Left hindlimb (tissue), 1 donor: ENCODE measurements at places on chromosomes 2 and 18.

DNA sequence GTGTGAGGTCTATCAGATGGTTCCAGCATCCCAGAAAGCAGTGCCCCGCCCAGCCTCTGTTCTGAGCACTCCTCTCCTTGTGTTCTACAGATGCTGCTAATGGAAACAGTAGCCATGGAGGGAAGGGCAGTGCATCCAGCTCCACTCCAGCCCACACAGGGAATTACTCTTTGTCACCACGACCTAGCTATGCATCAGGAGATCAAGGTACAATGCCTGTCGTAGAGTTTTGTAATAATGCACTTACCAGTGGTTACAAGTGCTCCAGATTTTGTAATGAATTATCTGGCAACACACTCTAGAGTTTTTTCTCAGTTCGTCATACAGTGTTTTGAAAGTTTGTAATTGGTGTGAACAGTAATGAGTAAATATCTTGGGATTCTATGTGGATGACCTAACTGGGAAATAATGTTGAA is 161.1 kb downstream of the ESCO1 start:
- no peak for DNase-seq

- DNase-seq = no peak
Observed at GRCh38 chr18:75209951-75210258, 692 bp upstream of the TSHZ1 start.

GRCh38 chr2:127193967-127194280 is 26.2 kb downstream of the CYP27C1 start:
- DNase-seq = no peak

DNA sequence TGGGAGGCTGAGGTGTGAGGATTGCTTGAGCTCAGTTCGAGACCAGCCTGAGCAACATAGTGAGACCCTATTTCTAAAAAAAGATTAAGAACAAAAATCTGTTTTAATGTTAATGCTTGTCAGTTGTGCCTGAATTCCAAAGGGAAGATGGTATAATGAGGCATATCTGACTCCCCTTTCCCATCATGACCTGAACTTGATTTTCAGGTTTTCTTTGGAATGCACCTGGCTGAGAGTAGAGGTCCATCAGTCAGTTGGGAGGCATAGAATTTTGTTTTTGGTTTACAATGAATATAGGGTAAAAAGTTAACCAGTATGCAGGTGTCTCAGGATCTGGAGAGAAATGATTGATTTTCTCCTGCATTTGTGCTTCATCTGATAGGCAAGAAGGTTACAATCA is 20.4 kb downstream of the RPIA start:
- no peak for DNase-seq

DNA sequence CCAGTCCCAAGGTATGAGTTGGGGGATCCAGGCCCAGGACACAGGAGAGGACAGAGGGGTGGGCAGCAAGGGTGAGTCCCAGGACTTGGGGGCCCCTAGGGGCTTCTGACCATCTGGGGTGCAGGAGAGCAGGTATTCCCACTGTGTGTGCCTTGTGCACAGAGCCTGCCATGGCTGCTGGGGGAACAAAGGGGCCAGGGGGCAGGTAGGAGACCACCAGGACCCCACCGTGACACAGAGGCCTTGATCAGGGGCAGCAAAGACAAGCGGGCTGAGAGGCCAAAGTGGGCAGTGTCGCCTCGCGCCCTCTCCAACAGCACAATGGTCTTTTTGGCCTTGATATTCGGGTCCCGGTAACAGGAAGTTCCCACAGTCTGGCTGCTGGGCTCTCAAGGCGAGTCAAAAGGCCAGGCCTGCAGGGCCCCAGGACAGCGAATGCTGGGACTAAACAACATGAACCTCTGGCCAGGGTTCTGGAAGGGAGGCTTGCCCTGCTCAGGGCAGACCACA is 12.3 kb upstream of the GPR17 start:
- no peak for DNase-seq

- DNase-seq = no peak
Observed at GRCh38 chr18:69845593-69846506, 101.8 kb downstream of the CD226 start.

GRCh38 chr2:190990132-190990531 is 23.8 kb downstream of the STAT1 start:
- DNase-seq = no peak

DNA sequence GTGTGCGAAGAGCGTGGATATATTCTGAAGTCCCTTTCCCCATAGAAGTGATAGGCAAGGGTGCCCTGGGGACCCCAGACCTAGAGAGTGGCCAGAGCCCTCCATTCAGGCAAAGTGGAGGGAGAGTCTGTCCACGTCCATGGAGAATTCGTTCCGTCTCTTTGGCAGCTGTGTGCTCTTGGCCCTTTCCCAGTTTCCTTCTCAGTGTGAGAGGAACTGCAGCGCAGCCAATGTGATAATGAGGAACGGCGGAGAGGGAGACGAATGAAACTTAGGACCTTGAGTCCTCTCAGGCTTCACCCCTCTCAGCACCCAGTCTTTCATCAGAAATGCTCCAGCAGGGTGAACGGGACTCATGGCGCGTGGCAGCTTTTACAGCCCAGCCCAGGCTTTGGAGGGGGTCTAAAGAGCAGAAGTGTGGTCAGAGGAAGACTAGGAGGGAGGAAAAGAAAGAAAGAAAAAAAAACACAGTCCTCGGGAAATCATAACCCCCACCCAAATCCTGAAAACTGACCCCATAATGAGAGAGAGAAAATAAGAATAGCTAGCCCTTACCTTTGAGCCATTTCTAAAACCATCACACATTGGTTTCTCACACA is 95.0 kb upstream of the RIOK3 start:
- DNase-seq = peak; percentile 71

DNA sequence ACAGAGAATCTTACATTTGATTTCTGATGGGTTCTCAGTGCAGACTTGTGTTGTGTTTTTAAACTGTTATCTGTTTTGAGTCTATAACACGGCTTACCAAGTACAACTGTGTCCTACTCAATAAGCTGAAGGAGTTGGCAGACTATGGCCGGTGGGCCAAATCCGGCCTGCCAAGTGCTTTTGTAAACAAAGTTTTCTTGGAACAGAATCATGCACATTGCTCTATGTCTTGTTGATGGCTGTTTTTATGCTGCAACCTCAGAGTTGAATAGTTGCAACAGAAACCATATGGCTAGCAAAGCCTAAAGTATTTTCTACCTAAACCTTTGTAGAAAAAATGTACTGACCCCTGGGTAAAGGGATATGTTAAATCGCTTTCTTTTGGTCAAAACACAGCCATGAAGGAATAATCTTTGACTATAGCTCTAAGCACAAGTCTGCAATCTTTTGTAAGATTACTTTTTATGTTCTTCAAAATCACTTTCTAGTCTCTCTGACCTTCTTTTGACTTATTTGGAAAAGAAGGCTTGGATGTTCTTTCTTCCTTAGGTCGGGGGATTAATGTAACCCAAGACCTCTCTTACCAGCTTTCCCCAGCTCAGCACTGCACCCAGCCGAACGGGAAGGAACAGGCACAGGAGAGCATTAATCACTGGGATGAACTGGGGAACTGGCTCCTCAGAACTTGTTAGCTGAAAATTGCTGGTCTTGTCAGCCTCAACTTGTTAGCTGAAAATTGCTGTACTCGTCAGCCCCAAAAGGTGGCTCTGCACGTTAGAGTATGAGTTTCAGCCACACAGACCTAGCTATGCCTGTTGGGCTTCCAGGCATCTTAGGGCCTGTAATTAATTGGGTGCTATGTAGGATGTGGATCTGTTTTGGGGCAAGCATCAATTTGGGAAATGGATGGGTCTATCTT is 75.4 kb downstream of the CD8B2 start:
- no peak for DNase-seq

DNA sequence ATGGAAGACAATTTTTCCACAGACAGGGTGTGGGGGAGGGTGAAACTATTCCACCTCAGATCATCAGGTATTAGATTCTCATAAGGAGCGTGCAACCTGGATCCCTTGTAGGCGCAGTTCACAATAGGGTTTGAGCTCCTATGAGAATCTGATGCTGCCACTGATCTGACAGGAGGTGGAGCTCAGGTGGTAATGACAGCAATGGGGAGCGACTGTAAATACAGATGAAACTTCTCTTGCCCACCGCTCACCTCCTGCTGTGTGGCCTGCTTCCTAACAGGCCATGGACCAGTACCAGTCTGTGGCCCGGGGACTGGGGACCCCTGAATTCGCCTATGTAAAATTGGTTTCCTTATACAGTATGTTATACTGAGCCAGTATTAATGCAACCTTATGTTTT is 27.3 kb upstream of the E2F6 start:
- DNase-seq = no peak

DNA sequence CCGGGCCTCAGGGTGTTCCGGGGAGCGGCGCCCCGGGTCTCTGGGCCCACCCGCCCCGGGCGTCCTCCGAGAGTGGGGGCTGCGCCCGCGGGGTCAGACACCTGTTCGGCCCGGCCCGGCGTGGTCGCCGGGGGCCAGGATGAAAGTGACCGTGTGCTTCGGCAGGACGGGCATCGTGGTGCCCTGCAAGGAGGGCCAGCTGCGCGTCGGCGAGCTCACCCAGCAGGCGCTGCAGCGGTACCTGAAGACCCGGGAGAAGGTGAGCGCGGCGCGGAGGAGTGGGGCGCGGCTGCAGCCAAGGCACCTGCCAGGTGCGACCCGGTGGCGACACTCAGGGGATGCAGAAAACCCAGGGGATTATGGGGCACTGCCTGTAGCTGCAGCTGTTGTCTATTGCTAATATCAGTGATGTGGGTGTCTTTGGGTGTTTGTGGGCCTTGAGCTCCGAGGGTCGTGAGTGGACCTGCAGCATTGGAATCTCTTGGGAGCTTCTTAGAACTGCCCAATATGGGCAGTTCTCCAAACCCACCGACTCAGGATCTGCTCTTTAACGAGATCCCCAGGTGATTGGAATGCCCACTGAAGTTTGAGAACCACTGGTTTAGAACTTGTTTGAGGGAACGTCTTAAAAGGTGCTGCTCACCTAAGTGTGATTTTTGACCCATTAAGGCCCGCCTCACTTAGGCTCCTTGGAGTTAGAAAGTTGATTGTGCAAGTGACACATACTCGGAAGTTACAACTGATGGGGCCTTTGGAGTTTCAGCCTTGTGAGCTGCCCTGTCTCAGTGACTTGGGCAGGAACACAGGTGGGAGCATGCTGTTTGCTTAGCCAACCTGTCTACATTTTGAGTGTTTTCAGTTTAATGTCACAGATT is 823 bp downstream of the PARD3B start:
- DNase-seq = peak; percentile 27

DNA sequence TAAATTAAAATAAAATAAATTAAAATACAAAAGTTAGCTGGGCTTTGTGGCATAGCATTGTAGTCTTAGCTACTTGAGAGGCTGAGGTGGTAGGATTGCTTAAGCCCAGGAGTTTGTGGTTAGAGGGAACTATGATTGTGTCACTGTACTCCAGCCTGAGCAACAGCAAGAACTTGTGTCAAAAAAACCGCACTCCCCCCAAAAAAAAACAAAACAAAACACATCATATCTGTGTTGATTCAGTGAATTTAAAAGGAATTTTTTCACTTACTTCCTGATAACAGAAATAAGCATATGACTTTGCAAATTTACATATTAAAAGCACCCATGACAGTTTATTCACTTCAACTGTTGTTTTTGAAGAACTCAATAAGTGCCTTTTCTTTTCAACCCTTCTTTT is 68.1 kb upstream of the PELI1 start:
- no peak for DNase-seq

DNA sequence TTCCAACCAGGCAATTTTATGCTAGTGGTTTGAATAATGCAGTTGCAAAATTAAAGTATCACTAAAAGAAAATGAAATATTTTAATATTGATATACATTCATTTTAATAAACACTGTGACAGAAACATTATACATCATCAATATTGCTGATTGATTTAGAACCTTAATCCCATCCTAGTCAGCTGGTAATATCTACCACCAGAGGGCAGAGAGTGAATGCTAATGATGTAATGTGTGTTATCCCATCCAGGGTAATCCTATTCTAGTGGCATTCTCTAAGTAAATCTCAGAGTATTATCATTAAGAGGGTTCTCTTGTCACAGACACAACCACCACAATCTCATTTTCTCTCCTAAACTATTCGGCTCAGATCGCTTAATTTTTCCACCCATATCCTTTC is 477.4 kb downstream of the CPS1 start:
- no peak for DNase-seq

GRCh38 chr2:41735006-41735405 is 312.8 kb upstream of the PKDCC start:
- no peak for DNase-seq

GRCh38 chr18:79387615-79388014 is 8.1 kb upstream of the NFATC1 start:
- no peak for DNase-seq

GRCh38 chr18:36152781-36153180 is 23.1 kb downstream of the ELP2 start:
- DNase-seq = no peak

- DNase-seq = no peak
Observed at GRCh38 chr2:86249176-86249575, 49.9 kb downstream of the MRPL35 start.

DNA sequence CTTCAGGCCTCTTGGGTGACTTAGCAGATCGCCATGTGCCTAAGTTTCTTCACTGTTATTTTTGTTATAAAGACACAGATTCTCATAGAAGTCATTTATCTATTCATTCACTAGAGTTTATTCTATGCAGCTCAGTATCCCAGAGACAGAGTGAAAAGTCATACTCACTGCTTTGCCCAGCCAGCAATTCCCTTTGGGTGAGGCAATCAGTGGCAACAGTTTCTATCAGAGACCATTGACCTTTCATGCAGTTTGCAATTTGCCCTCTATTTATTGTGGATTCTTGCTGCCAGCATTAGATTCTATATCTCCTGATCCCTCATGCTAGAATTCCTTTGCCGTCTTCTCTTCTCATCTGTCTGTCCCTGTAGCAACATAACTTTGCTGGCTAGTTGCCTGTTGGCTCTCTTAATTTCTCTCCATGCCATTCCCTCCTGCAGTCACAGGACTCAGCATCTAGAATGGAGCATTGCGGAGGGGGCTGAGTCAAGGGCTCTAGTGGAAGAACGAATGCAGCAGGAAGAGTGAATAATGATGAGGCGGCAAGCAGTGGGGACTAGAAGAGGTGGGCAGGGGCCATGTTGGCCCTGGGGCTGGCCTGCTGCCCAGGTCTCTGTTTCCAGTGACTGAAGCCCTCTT is 12.2 kb downstream of the SLC9A4 start:
- DNase-seq = no peak

DNA sequence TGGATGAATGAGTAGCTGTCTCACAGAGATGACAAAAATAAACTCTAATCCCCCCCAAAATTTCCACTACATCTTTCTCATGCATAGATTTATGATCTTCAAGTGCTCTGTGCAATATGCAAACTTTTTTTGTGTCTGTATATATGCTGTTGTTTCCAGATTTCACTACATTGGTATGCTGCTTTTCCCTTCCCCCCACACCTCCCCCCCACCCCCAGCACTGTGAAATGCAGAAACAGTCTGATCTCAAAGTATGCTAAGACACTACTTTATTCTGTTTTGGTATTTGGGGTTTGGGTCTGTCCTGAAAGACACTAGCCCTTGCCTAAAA is 524 bp upstream of the KLHL14 start:
- DNase-seq = no peak

DNA sequence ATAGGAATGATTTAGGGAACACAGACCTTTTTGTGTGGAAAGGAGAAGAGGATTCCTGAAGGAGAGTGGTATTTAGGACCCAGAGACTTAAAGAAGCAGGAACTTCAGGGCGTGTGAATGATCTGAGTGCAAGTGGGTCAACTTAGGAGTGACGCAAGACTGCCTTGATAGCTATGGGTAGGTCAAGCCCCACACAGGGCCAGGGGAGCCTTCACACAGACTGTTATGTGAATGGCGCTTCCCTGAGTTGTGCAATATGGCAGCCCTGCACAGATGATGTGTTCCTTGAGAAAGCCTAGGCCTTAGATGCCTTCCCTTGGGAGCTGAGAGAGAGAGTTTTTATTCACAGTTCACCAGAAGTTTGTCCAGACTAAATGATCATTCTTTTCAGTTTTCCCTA is 47.1 kb upstream of the IGFBP5 start:
- no peak for DNase-seq

- DNase-seq = no peak
Observed at GRCh38 chr2:236724200-236724599, 154.6 kb downstream of the ACKR3 start.
